ENCODE measurements at places on chromosomes 2 and 18.

GRCh38 chr2:27264753-27265535 is 2.1 kb upstream of the SLC30A3 start:
- peak; percentile 40 for DNase-seq

GRCh38 chr2:188122985-188123384 is 168.7 kb upstream of the GULP1 start:
- no peak for DNase-seq

- DNase-seq: no peak
Observed at GRCh38 chr2:207464007-207464406, 65.8 kb upstream of the CREB1 start.

GRCh38 chr2:21050164-21050563 is 6.3 kb upstream of the APOB start:
- DNase-seq: no peak

DNA sequence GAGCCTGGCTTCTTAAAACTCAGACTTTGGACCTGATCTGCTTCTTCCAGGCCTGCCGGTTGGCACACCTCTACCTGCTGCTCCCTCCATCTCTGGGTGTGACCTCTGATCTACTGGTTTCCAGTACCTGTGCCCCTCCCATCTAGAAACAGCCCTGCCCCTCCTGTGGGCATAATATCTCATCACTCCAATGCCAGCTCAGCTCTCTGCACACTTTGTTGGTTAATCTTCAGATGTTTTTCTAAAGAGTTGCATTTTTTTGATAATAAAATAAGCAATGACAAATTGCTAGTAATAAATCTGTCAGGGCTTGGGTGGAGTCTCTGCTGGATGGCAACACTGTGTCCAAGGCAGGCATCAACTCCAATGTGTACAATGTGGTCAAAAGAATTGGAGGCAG is 89.6 kb upstream of the PPP1CB start:
- DNase-seq: no peak

- no peak for DNase-seq
Observed at GRCh38 chr2:98093611-98094010, 6.6 kb downstream of the VWA3B start.

DNA sequence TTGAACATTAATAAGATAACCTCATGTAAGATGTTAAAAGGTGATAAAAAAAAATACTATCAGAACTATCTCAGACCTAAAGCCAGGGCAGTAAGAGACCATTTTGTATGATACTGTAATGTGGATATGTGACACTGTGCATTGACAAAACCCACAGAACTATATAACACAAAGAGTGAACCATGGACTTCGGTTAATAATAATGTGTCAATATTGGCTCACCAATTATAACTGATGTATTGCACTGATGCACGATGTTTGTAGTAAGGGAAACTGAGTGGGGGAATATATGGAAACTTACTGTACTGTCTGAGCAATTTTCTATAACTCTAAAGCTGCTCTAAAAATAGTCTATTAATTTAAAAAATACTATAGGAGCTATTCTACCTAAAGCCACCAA is 40.7 kb upstream of the PARD3B start:
- no peak for DNase-seq

DNA sequence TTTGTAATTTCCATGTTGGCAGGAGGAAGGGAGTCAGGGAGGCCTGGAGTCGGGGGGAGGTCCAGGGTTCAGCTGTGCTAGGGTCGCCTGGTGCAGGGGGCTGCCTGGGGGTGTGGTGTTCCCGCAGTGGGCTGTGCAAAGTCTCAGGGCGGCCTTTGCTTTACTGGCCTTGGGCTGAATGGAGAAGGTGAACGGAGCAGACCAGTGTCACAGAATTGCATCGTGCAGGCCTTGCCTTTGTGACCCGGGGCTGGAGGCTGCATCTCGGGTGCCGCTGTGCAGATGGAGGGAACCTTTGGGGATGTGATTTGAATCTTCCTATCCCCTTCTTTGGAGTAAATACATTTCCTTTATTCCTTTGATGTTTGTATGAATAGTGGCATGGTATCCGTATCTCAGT is 8.8 kb downstream of the SNTG2 start:
- no peak for DNase-seq

GRCh38 chr2:232240906-232241305 is 137.6 kb upstream of the ALPP start:
- no peak for DNase-seq

GRCh38 chr18:11996190-11996754 is 15.0 kb downstream of the IMPA2 start:
- DNase-seq: no peak

DNA sequence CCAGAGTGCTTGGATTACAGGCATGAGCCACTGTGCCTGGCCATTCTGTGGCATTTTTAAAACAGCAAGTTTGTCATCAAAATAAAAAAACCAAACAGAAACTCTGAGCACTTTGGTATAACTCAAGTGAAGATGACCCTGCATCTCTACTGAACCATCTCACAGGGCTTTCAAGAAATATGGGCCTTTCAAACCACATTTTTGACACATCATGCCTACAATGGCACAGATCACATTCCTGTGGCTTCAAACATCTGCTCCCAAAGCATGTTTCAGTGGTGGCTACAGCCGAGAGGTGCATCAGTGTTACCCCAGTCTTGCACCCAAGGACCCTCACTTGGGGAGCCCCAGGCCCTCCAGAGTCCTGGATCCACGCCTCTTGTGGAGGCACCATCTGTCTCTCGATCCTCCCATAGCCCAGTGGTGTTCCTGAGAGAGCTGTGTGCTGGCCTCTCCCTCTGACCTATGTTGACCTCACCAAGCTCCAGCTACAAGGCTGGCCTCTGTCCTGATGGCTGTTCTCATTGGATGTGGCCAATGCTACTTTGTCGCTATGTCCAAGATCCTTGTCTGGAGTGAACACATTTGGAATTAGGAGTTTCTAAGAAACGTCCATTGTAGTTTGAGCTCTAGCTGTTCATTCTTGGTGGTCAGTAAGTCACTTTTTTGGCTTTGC is 55.2 kb upstream of the RALBP1 start:
- DNase-seq: no peak

DNA sequence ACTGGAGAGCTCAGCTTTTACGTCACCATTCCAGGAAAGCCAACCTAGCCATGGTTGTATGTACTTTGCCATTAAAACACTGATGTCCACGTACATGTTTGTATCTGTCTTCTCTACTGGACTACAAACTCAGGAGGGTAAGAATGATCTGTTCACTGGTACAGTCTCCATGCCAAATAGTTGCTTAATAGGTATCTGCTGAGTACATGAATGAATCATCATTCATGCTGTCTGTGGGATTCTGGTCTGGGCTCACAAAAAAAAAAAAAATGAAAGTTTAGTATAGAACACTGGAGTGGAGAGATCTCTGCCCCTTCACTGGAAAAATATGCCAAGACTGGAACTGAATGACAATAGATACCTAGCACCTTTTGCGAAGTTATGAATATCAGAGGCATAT is 102.6 kb upstream of the ITGA4 start:
- DNase-seq: no peak

GRCh38 chr2:35938838-35939237 is 416.7 kb upstream of the CRIM1 start:
- no peak for DNase-seq

- DNase-seq: no peak
Observed at GRCh38 chr2:110682872-110683271, 5.0 kb upstream of the BUB1 start.

- no peak for DNase-seq
Observed at GRCh38 chr2:97717613-97717995, 4.2 kb downstream of the ZAP70 start.

GRCh38 chr18:80107426-80107825 is 1.6 kb upstream of the ADNP2 start:
- DNase-seq: no peak

DNA sequence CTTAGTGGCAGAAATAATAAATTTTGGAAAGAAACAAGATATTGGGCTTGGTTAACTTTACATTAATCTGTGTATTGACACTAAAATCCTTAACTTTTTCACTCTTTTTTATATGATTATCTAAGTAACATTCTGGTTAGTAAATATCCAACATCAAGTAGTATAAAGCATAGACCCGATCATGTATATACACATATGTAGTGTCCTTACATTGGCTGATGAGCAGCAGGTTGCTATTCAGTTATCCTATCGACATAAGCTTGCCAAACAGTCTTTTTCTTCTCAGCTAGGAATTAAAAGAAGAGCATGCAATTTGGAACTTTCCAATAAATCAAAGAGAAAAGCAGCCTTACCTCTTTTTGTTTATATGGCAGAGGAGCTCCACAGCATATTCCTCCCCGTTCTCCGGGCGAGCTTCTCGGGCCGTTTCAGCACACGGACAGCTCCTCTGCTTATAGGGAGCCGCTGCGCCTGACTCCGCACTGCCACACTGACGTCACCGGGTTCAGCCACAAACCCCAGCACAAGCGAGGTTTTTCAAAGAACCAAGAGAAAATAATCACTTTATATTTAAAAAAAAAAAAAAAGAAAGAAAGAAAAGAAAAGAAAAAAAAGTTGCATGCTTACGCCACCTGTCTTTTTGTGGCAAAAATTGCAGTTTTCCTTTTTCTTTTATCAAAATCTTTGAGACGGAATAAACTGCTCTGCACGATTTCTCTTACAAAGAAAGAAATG is at the start of gene SCG2:
SCG2 (minus strand) TSS at position 430 of the 735 bp plus-strand sequence. CDS start 3,079 bp downstream, outside the sequence.
- DNase-seq: peak; percentile 5

DNA sequence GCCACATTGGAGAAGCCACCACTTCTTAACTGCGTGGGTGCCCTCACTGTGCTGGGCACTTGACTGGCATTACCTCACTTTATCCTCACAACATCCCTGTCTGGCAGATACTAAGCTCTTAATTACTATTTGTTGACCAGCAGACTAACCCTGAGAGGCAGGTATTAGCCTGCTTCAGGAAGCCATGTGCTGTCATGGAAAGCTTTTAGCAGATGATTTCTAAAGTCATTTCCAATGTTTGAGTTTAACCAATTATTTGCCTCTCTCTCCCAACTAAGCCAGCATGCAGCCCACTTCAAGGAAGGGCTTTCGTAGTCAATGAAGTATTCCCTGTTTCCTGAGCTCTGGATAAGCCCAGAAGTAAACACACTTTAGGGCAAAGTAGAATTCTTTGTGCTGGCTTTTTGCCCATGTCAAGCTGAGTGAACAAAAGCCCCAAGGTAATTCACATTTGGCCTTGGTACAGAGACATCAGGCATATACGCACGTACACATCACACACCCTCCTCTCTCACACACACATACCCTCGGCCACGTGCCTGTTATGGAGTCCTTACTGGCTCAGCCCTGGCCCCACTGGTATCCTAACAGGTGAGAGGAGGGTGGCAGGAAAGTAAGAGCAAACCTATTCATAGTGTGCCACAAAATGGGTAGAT is 108.6 kb downstream of the C1D start:
- DNase-seq: no peak

DNA sequence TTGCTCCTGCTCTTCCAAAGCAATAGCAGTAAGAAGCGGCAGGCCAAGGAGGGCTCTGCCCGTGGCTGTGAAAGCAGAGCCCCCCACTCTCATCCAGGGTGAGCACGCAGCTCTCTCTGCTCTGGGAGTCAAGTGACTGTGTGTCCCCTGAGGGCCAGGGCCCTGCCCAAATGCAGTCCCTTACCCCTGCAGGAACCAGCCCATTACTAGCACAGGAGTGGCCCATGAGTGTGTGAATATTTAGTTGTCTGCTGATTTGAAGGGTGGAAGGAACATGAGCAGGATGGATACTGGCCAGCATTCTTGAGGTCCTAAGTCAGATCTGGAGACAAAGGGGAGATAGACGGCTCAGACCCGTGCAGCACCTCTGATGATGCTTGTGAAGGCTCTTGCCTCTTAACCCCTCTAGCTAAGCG is 69.7 kb upstream of the FOSL2 start:
- DNase-seq: no peak

GRCh38 chr2:108855194-108855593 is 68.6 kb downstream of the CCDC138 start:
- no peak for DNase-seq
